D341Med (cell line): ENCODE measurements at places on chromosomes 7 and 10.

DNA sequence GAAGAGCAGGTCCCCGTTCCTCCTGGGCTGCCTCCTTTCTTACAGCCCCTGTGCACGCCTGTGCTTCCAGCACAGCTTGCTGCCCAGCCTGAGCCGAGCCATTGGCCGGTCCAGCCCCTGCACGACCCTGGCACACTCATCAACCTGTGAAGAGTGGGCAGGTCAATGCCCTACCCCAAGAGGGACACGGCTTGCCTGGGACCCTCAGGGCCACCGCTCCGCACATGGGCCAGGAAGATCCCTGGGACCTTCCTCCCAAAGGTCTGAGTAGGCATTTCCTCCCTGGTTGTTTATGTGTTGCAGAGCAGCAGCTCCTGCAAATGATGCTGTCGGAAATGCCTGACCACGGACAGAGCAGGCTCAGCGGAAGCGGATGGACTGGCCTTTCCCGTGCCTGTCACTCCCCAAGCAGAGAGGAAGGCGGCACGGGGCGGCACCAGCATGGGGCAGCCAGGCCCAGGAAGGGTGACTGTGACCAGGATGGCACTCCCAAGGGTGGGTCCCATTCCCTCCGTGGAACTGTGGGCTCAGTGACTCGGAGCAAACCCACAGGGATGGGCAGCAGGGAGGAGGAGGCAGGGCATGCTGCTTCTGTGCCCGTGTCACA is 252.5 kb downstream of the TNS3 start:
- DNase-seq, result no peak

- no peak for DNase-seq
Measured at GRCh38 chr10:132910186-132910880, 32.0 kb downstream of the CFAP46 start.

- DNase-seq, result no peak
Measured at GRCh38 chr7:35691827-35692307, 3.1 kb downstream of the HERPUD2 start.

DNA sequence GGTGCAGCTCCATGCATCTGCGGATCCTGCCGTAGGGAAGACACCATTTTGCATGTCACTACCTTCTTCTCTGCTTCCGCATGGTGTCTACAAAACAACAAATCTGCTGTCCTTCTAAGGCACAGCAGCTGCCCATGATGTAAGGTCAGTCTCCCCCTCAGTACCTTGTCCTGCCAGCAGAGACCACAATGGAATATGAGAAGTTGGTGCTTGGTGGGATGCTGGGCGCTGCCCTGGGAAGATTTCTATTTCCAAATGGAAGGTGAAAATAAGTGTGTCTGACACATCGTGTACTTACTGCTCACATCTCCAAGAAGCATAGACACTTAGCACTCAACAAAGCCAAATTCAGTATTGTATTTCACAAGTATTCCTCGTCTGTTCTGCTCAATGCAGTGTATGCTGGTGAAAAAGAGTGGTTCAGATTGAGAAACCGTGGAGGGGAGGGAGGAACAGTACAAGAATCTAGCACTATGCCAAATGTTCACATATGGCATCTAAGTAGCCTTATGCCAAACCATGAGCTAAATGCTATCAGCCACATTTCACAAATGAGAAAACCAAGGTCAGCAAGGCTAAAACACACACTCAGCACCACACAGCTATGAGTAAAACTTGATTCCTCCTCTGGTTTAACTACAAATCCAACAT is 95.0 kb downstream of the GRB10 start:
- no peak for DNase-seq

DNA sequence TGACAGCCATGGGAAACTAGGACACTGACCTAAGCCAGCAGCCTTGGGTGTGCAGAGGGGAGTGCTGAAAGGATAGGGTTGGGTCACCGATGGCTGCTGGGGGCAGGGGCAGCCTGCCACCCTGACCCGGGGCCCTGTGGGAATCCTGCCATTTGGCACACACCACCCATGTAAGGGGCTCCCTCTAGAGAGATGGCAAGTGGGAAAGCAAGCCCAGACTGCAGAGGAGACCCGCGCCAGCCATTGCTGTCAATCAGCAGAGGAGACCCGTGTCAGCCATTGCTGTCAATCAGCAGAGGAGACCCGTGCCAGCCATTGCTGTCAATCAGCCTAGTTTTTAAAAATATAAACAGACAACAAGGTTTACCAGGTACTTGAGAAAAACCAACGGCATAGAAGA is 27.4 kb upstream of the PRKAG2 start:
- no peak for DNase-seq

- DNase-seq, result no peak
Measured at GRCh38 chr7:47358357-47358756, 223.6 kb downstream of the TNS3 start.

GRCh38 chr10:75281974-75282373 is 46.2 kb upstream of the COMTD1 start:
- no peak for DNase-seq

- DNase-seq, result no peak
Measured at GRCh38 chr10:77182803-77183202, 454.8 kb downstream of the KCNMA1 start.

DNA sequence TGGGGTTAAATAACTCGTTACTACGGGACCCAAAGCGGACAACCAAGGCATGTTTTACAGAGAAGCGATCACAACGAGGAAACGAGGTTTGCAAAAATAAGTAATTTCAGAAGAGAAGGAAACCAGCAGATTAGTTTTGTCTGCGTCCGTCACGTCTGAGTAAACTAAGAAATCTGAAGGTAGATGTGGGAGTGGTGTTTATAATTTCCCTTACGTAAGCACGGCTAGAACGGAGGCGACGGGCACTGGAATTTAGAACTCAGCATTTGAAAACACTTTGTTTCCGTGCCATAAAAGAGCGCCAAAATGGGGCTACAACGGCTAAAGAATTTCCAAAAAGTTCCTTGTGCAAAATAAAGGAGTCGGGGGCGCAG is 718 bp upstream of the UMAD1 start:
- DNase-seq, result no peak

- no peak for DNase-seq
Measured at GRCh38 chr7:5463031-5463430, 39.4 kb upstream of the TNRC18 start.
